ENCODE measurements at places on chromosomes 13 and 19.

DNA sequence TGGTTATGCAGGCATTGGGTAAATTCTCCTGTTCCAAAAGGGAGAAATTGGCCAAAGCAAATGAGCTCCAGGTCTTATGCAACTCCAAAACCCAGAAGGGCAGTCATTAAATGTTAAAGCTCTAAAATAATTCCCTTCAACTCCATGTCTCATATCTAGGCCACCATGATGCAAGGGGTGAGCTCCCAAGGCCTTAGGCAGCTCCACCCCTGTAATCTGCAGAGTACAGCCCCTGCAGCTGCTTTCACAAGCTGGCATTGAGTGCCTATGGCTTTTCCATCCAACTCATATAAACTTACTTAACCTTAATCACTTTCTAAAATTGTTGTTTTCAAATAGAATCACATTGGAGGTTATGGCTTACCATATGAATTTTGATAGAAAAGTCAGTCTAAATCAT is 44.7 kb upstream of the ZNF429 start:
- DNase-seq = no peak

GRCh38 chr19:6108721-6109633 is 1.3 kb downstream of the RFX2 start:
- peak; percentile 59 for DNase-seq

DNA sequence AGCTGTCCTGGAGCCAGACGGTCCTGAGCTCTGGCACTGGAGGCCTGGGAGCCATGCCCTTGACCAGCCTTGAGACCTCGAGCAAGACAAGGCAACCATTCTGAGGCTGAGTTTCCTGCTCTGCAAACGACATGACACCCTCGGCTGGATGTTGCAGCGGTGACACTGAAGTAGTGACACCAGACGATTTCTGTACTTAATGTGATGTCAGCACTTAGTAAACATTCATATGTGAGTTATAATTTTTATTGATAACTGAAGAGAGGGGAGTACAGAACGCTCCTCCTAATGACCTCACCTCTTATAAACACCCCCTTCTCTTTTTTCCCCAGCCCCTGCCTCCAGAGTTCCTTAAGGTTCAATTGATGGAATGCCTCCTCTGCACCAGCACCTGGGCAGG is 5.8 kb downstream of the NDUFA3 start:
- no peak for DNase-seq

GRCh38 chr13:97780486-97780885 is 173.0 kb upstream of the IPO5 start:
- no peak for DNase-seq

DNA sequence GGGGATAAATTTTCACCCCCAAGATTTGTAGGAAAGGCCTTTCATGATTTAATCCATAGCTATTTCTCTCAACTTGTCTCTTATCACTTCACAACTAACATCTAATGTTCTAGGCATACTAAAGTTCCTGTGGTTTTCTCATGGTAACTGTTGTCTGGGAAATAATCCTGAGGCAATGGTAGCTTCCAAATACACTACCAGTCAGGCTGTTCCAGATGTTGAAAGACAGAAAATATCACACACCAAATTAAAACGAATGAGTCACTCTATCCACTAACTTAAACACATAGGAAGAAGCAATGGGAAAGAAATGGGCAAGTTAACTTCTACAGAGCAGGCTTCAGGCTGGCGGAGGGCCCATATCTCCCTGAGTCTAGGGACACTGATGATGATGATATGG is 77.7 kb upstream of the MYO16 start:
- no peak for DNase-seq

DNA sequence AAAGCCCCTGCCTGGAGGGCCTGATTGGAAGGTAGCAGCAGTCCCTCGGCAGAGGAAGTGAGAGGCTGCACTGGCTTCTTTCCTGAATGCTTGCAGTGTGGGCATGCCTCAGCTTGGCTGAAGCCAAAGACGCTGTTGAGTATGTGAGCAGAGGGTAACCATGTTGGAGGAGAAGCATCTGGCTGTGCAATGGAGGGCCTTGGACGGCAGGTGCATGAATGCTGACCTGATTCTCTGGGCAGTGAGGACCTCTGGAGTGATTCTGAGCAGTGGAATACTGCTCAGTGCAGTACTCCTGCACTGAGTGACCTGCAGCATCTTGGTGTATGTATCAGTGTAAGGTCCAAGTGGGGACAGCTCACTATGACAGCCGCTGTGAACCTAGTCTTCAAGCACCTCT is 46.9 kb downstream of the SOX1 start:
- no peak for DNase-seq

DNA sequence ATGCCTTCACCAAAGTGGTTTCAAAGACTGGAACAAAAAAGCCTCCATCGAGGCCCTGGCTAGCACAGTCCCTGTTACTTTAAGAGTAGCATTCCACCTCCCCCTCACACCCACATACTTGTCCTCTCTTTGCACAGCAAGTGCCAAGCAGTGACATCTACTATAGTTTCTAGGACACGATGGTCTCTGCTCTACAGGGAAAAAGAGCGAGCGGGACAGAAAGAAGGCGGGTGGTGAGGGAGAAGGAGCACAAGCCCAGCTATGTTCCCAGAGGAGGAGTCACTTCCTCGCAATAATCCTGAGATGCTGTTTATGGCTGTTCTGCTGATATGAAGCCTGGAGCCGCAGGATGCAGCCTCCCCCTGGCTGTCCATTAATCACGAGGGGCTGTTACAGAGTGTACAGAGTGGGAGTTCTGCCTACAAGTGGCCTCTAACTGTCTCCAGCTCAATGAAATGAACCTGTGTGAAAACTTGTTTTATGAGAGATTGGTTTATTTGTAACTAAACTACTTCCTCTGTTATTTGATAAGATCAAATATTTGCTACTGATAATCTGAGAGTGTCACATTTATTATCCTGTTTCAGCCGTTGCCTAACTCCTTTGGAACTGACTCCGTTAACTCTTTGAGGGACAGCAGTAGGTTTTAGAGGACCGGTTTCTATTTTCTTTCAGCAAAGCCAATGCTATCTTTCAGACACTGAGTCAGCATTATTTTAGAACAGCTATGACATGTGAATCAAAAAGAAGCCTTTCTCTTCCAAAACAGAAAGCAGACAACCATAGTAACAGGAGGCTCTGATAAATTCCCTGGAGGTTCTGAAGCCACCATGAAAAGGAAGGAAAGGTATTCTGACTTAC is 208.0 kb downstream of the SPRY2 start:
- peak; percentile 85 for DNase-seq

GRCh38 chr19:45641274-45642105 is 2.3 kb upstream of the EML2 start:
- DNase-seq = peak; percentile 91

- no peak for DNase-seq
Measured at GRCh38 chr13:60448907-60449510, 52.0 kb downstream of the TDRD3 start.

DNA sequence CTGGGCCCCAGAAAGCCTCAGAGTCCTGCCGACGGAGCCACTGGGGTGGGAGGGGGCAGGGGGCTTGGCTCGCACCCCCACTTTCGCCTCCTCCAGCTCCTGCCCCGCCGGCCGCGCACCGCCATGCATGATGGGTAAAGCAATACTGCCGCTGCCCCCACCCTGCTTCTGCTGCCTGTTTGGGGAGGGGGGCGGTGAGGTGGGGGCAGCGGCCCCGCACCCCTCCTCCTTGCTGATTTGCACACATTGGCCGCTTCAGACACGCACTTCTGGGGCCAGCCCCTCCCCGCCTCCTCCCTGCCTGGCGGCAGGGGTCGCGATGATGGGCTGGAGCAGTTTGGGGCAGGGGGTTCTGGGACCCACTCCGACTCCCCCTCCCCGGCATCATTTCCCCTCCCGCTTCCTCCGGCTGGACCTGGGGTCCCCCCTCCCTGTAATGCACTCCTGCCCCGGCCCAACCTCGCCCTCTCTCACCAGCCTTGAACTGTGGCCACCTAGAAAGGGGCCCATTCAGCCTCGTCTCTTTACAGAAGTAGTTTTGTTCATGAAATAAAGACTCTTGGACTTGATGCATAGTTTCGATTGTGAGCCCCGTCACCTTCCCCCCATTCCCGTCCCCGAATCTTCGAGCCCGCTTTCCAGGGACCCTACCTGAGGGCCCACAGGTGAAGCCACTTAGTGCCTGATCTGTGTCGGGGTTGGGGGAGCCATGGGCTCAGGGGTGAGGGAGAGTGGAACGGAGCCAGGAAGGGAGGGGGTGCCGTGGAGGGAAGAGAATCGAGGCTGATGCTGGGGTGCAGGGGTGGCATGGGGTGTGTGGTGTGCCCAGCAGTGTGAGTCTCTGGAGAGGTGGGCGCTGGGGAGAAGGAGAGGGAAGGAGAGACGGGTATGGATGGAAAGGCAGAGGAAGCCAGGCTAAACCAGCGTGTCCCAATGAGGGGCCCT is 1.4 kb upstream of the HPN start:
- no peak for DNase-seq

DNA sequence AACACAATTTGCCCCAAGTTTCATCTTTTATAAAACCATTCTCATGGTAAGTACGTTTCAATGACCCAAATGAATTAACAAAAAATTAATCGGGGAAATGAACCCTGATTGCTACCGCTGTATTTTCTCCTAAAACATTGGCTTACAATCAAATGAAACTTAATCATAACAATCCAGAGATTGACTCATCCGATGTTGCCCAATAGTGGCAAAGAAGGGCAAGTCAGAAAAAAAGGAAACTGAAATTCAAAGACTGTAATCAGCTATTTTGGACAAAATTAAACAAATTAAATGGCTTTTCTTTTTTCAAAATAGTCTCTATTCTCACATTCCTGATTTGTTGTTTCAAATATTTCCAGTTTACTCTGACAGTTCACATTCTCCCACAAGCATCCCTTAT is 3.9 kb upstream of the ACOD1 start:
- DNase-seq = no peak

DNA sequence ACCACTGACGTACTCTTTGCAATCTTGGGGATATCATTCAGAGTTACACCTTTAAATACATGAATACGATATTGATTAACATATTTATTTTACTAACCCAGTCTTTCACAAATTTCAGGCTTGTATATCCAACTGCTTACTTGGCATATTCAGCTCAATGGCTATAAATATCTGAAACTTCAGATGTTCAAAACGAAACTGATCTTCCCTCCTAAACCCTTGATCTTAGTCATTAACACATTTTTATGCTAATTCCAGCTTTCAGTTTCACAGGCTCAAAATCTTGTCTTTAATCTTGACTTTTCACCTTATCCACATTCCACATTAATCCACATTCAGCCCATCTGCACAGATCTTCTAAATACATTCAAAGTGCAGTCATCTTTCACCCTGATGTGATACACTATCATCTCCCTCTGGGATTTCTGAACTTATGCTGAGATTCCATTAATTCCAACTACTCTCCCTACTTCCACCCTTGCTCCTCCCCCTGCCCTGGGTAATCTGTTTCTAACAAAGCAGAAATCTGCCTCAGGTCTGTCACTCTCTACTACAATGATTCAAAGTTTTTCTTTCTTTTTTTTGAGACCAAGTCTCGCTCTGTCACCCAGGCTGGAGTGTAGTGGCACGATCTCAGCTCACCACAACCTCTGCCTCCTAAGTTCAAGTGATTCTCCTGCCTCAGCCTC is 387.2 kb downstream of the GPC5 start:
- no peak for DNase-seq

DNA sequence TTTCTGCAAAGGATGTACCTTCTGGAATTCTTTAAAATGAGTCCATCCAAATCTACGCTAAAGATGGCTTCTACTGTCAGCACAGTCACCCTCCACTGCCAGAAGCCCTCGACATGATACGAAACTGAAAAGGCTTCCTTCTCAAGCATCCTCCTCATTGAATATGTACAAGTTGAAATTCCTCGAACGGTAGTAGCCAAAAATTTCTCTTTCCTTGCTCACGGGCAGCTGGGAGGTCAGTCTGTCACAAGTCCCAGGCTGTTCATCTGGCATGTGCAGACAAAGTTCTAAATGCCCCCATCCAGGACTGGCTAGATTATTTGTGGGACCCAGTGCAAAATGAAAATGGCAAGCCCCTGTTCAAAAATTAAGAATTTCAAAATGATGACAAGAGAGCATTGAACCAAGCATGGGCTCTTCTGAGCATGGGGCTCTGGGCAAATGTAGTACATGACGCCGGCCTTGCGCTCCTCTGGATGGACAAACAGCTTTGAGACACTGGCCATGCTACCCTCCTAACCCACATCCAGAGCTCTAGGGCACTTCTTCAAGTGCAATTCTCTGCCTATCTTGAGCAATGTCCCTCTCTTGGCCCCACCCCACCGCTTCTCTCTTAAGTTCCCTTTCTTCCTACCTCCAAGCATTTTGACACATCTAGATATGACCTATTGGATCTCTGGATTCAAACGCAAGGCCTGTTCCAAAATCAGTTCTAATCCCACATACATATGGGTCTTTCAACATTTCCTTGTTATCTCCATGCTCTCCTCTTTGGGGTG is 78.9 kb upstream of the FLT1 start:
- no peak for DNase-seq

- no peak for DNase-seq
Measured at GRCh38 chr13:99687723-99688397, 186.6 kb downstream of the TM9SF2 start.

DNA sequence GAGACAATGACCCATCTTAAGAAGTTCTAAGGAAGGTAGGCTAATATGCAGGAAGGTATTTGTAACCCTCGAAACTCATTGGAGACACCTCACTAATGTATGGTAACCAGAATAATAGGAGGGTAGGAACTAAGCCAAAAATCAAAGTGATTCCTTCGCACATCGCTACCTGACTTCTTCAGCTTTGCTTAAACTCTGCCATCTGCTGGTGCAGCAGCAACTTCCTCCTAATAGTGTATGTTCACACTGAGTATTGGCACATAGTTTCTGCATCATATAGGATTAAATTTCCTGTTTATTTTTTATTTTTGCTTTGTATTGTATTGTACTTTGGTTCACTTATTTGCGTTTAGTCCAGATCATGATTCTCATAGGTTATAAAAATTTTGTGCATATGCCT is 676.2 kb downstream of the GPC5 start:
- DNase-seq = no peak

- DNase-seq = no peak
Measured at GRCh38 chr19:49520705-49521319, 7.0 kb upstream of the RCN3 start.

GRCh38 chr19:40928850-40929249 is 46.8 kb upstream of the CYP2A7 start:
- no peak for DNase-seq

- no peak for DNase-seq
Measured at GRCh38 chr19:41552558-41552957, 23.4 kb upstream of the CEACAM21 start.

GRCh38 chr13:99472122-99472440 is 29.2 kb upstream of the TM9SF2 start:
- no peak for DNase-seq

DNA sequence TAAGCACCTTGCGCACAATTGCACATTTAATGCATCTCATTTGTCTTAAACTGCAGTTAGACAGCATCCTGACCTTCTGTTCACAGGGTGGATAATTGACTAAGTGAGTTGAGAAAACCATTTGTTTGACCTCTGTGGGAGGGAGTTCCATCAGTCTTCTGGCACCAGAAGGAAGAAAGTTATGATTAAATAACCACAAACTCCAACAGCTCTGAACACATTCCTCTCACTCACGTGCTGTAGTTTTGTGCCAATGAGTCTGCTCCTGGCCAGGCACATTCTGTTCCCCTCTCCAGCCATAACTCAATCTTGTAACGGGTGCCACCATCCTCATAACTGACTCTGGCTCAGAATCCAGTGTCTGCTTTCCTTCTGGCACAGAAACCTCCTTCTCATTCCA is 817.2 kb downstream of the SLITRK1 start:
- DNase-seq = peak; percentile 90

All from lower leg skin (tissue), 4 donors.